ENCODE measurements at places on chromosomes 5 and 9.

DNA sequence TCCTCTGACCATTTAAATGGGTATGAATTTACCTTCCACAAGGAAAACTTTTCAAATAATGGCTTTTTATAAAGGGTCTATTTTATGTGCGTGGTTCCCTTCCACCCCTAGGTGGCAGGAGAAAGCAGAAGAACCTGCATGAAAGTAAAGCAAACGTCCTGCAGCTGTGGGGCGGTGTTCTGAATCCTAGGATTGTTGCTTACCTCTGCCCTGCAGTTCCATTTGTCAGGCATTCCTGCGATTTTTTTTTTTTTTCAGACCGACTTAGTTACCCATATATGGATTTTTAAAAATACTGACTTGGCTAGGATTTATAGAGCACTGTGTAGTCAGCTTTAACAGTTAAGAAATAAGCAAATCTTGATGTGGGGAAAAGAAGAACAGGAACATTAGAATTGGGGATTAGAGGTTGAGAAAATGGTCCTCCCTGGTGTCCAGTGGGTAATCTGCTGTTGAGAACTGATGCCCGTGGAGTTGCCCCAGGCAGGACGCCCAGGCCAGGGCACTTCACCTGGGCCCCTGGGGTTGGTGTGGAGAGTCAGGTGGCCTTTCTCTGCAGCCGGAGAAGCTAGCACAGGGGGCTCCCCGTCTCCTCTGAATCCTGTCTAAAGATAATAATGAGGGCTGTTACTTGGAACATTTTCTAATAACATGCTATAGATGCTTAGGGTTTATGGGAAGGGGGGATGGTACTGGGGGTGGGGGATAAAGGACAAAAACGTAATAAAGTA is 30.4 kb upstream of the LTC4S start:
- peak; percentile 25 for DNase-seq

- DNase-seq = no peak
Observed at GRCh38 chr5:157596487-157596886, 20.9 kb upstream of the ADAM19 start.

GRCh38 chr9:120900824-120901223 is 23.8 kb upstream of the PHF19 start:
- DNase-seq = no peak

- no peak for DNase-seq
Observed at GRCh38 chr5:50744776-50745175, 78.3 kb downstream of the PARP8 start.

DNA sequence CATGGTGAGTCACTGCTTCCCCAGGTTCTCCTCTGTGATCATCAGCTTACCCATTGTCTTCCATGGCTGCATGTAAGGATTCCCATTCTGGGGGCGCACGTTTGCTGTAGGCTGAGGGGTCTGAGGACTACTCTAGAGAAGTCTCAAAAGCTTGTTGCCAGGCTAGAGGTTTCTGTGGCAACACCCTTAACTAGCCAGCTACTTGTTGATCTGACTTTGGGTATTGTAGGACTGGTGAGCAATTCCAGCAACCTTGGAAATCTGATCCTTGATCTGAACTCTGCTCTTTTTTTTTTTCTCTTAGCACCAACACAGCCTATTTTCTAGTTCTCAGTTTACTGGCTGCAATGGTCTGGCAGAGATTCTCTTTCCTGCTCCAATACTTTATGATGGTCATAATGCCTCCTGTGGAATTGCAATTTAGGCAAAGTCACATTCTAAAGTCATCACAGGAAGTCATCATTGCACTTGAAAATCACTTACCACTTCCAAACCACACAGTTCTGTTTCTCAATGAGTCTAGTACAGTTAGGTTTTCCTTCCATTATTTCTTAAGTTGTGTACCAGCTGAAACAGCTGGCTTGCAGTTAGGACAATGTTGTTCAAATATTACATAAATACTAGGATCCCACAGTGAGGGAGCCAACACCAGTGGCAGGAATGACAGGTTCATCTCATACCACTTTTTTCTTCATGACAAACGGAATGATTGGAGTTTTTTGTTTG is 110.3 kb downstream of the SLC12A2 start:
- DNase-seq = no peak

GRCh38 chr5:9124071-9124470 is 421.8 kb downstream of the SEMA5A start:
- DNase-seq = no peak

- no peak for DNase-seq
Observed at GRCh38 chr9:77764894-77765780, 117.0 kb upstream of the GNA14 start.

- no peak for DNase-seq
Observed at GRCh38 chr5:169426784-169427183, 125.8 kb upstream of the SLIT3 start.

- peak; percentile 5 for DNase-seq
Observed at GRCh38 chr9:88322906-88323566, 65.2 kb upstream of the SPIN1 start.

DNA sequence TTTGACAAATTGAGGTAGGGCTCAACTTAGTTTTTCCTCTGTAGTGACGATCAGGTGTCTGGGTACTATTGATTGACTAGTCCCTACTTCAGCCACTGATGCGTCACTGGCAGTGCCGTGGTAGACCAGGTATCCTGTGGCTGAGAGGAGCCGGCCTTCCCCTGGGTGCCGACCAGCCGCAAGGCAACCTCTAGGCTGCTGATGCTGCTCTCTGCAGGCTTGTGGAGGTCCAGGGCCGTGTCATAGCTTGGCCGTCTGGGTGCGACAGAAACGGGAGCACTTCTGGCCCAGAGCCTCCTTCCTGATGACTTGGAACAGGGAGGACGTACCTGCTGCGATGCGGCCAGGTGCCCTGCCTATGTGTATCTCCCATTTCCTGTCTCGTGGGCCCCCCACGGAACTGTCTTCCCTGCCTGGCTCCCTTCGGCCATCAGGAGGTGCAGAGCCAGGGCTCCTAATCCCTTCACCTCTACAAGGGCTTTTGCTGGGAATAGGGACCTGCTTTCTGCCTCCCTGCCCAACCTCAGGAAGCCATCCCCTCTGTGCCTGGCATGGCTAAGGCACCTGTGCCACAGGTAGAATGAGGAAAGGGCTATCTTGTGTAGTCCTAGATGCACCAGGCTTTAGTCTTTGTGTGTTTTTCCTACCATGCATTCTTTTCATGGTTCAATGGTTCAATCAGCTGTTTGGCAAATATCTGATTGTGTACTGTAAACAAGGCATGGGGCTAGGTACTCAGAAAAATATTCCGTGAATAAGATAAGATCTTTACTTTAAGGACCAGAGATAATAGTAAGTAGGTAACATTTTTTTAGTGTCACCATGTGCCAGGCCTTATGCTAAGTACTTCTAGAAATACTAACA is 44.6 kb downstream of the MVB12B start:
- no peak for DNase-seq

GRCh38 chr5:112532654-112533360 is 113.7 kb upstream of the EPB41L4A start:
- no peak for DNase-seq

DNA sequence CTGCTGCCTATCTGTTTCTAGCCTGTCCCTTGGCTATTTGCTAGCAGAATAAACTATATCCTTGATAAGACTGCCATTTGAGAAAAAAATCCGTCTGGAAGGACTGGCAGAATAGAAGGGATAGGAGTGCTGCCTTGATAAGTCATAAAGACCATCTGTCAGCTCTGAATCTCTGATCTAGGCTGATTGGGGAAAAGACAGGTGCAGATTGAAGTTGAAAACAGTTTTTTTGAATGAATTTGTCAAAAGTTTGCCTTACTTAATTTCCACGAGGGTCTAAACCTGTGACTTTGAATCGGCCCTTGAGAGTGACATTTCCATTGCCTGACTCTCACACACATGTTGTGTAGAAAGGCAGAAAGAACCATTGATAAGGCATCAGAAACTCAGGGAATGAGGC is 218.6 kb downstream of the MAN2A1 start:
- DNase-seq = no peak

All from stimulated activated CD4-positive, alpha-beta T cell treated with anti-CD3 and anti-CD28 coated beads, TNF-alpha, amount 100 ng/mL, for 1 hour (primary cell).